ENCODE measurements at places on chromosomes 11 and 22.

DNA sequence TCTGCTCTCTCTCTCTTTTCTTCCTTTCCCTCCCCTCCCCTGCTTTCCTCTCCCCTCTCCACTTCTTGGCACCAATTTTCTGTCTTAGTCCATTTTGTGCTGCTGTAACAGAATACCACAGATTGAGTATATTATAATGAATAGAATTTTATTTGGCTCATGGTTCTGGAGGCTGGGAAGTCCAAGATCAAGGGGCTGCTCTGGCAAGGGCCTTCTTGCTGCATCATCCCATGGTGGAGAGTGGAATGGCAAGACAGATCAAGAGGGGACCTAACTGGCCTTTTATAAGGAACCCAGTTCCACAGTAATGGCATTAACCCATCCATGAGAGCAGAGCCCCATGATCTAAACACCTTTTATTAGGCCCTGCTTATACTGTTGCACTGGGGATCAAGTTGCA is 44.5 kb downstream of the ST3GAL4 start:
- no peak for DNase-seq

GRCh38 chr22:42865536-42865935 is 8.5 kb upstream of the ARFGAP3 start:
- no peak for DNase-seq

DNA sequence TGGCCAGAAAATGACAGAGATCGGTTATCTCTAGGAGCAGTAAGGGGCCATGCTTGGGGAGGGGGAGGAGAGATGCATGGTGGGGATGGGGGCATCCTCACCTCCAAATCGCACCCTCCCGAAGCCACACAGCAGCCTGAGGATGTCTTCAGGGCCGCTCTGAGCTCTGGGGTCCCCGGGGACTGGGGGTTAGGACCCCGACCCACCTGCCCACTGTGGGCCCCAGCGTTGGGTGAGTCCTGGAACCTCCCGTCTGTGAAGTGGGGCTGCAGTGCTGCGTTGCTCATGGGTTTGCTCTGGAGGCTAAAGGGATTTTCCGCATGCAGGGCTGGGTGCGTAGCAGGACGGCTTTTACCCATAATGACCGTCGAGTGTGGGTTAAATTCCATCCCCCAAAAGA is 1046.3 kb downstream of the BRD1 start:
- DNase-seq, result no peak

DNA sequence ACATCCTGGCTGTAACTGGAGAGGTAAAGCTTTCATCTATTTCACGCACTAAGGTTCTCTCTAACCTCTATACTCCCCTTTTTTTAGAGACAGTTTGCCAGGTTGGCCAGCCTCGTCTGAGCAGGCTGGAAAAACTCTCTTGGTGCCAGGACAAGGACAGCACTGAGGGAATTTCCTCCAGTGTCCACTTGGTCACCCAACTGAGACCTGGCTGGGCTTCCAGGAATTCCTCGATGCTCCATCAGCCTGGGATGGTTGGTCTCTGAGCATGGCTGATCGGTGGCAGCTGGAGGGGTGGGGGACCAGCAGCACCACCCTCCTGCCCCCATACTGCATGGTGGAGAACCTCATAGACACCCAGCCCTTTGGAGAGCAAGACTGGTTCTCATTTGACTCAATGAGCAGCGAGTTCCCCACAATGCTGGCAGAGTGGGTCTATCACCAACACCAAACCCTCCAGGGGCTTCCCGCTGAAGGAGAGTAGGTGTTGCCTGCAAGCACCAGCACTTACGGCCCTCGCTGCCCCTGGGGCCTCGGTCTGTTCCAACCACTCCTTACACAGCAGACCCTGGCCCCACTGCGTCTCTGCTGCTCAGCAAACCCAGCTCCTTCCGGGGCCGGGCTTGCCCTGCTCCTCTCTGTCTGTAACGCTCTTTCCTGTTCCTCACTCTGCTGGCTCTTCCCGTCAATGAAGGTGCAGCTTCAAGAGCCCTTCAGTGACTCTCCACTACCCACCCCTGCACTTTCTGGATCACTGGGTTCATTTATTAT is 122.2 kb downstream of the ST3GAL4 start:
- no peak for DNase-seq

GRCh38 chr11:97092823-97093222 is 703.0 kb downstream of the JRKL start:
- no peak for DNase-seq

- no peak for DNase-seq
Observed at GRCh38 chr11:1447845-1448825, 38.4 kb downstream of the MOB2 start.

DNA sequence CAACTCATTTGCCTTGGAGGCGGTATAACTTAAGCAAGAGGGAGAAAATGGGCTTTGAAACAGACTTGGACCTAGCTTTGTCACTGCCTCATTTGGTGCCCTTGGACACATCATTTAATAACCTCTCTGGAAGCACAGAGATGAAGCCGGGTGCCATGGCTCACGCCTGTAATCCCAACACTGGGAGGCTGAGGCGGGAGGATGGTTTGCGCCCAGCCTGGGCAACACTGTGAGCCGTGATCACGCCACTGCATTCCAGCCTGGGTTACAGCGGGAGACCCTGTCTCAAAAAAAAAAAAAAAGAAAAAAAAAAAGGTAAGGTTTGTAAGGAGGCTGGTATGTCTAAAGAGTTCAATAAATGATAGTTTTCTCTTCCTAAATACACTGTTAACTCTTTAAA is 806 bp downstream of the COA4 start:
- DNase-seq, result no peak

DNA sequence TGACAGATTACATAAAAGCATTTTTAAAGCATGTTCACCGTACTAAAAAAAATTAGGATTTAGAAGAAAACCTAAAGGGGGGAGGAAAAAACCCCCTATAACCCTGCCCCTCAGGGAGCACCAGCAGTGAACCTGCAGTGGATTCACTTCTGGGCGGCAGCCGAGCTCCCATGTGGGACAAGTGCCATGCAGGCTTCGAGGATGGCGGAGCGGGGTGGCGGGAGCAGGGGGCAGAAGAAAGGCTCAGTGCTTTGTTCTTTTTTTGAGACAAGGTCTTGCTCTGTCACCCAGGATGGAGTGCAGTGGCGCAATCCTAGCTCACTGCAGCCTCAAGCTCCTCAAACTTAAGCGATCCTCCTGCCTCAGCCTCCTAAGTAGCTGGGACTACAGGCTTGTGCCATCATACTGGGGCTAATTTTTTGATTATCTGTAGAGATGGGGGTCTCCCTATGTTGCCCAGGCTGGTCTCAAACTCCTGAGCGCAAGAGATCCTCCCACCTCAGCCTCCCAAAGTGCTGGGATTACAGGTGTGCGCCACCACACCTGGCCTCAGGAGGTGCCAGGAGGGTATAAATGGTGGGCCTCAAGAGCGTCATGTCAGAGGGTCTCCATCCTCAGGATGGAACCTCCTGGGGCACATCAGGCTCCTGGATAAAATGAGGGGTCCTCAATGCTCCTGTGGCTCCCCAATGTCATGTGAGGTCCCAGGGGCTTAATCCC is 34.0 kb downstream of the PPM1F start:
- DNase-seq, result no peak

- no peak for DNase-seq
Observed at GRCh38 chr11:2724653-2725367, 25.0 kb upstream of the KCNQ1OT1 start.

DNA sequence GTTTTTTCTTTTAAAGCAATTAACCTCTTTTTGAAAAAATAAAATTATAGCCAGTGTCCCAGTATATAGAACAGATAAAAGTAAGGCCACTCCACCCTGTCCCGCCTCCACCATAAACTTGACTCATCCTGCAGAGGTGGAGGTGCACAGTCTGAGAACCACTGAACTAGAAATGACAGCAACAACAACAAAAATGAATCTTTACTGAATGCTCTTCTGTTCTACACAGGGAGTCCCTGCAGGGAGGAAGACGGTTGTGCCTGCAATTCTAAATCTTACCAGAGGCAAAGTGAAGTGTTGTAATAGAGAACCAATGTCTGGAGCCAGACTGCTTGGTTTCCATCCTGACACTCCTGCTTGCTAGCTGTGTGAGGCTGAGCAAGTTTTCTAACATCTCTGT is 162.3 kb downstream of the FBXO7 start:
- no peak for DNase-seq

GRCh38 chr11:73353422-73353821 is 22.8 kb upstream of the RELT start:
- DNase-seq, result no peak

- DNase-seq, result peak; percentile 18
Observed at GRCh38 chr11:96393753-96394348, 4.0 kb downstream of the JRKL start.

- no peak for DNase-seq
Observed at GRCh38 chr22:23033116-23033905, 37.0 kb upstream of the GNAZ start.

DNA sequence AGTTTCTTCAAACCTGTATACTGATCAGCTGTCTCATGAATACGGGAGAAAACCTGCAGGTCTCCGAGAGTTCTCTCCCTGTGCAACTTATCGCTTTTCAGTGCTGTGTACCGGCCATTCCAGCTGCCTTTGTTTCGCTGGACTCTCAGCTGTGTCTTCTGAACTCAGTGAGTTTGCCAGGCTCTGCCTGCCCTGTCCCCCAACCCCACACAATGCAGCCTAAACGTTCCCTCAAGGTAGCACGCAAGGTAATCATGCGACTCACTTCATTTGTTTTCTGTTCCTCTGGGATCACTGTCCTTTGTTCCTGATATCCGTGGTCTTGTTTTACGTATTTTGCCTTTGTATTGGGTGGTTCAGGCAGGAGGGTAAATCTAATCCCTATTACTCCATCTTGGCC is 13.5 kb downstream of the RBM7 start:
- DNase-seq, result no peak

GRCh38 chr11:45156201-45156600 is 9.8 kb downstream of the PRDM11 start:
- no peak for DNase-seq

DNA sequence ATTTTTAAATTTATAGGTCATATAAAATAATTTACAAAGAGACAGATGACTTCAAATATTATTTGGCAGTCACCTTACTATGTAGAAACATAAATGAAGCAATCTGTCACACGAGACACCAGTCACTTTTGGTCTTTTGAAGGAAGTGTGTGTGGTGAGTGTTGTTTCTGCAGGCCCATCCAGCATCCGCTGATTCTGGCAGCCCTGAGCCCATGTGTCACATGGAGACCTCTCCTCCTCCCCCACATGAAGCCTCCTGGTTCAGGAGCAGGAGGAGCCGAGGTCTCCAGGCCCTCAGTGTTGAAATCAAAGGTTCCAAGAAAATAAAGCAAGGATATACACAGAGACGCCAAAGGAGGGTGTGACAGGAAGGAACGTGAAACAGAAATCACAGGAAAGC is 60.1 kb downstream of the ARFGAP3 start:
- no peak for DNase-seq

GRCh38 chr22:30752771-30753170 is 58.1 kb downstream of the OSBP2 start:
- DNase-seq, result no peak

GRCh38 chr11:68724293-68724692 is 27.0 kb downstream of the TESMIN start:
- no peak for DNase-seq

- DNase-seq, result no peak
Observed at GRCh38 chr11:62925308-62925707, 4.1 kb upstream of the CHRM1 start.

- DNase-seq, result peak; percentile 43
Observed at GRCh38 chr22:37906364-37907008, 389 bp downstream of the MICALL1 start.

DNA sequence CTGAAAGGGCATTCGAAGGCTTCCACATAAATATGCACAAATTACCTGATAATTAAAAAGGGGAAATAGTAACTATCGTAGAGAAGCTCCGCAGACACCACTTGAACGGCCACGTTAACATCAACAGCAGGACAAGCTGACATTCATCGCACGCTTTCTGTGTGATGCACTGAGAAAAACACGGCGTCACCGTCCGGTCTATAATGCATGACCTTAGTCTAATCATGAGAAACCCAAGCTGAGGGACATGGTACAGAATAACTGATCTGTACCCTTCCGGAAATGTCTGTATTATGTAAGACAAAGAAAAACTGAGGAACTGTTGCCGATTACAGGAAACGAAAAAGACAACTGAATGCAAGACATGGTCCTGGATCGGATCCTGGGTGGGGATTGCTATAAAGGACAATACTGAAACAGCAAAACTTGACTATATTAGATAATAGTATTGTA is 678 bp upstream of the RANGAP1 start:
- no peak for DNase-seq

GRCh38 chr11:19241260-19242178 is 774 bp upstream of the E2F8 start:
- DNase-seq, result peak; percentile 60

- DNase-seq, result peak; percentile 63
Observed at GRCh38 chr11:102666331-102666957, 39.1 kb downstream of the MMP27 start.

- no peak for DNase-seq
Observed at GRCh38 chr11:63489879-63490278, 1.1 kb downstream of the PLAAT5 start.

GRCh38 chr11:64341851-64342791 is 2.1 kb downstream of the CCDC88B start:
- peak; percentile 80 for DNase-seq

DNA sequence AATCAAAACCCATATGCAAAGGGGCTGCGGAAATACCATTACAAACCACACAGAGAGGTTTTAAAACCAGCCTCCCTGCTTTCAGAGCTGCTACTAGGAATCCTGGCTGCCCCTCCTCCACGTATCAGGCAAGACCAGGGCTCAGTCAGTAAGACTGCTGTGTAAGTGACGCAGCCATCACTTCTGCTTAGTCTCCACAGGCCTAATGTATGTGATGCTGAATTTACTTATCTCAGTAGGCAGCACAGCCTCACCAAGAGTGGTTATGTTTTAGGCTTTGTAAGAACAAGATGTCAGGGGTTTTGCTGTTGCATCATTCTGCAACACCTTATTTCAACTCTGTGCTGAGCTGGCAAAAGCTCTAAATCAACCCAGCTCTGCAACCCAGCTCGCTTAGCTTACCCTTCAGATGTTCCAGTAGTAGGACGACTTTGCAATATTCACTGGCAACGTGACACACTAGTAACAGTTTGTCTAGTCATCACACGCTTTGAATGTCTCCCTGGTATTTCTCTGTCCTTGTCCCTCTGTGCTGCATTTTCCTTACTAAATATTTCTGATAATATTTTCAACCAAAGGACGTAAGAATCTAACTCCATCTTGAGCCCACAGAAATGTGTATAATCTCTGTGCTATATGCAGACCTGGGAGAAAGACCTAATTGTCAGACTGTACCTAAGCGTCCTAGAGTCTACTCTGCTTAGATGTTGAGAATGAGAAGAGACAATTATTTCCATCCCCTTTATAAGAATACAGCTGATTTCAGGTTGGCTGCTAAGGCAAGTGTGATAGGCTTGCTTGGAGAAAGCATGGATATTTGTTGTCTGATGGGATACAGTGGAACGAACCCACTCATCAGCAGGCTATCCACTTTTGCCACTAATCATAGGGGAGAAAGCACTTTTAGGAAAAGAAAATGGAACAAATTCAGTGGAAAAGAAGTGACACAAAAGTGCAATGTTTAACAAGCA is 72.2 kb downstream of the LARGE2 start:
- no peak for DNase-seq

Measured in urothelium cell line (cell line).